ENCODE measurements at places on chromosomes 2 and 18.
A peak's percentile ranks its signal among the peaks of the same experiment; 100 is the strongest.

- DNase-seq: no peak
Observed at GRCh38 chr18:35415511-35416073, 38.5 kb upstream of the ZNF396 start.

DNA sequence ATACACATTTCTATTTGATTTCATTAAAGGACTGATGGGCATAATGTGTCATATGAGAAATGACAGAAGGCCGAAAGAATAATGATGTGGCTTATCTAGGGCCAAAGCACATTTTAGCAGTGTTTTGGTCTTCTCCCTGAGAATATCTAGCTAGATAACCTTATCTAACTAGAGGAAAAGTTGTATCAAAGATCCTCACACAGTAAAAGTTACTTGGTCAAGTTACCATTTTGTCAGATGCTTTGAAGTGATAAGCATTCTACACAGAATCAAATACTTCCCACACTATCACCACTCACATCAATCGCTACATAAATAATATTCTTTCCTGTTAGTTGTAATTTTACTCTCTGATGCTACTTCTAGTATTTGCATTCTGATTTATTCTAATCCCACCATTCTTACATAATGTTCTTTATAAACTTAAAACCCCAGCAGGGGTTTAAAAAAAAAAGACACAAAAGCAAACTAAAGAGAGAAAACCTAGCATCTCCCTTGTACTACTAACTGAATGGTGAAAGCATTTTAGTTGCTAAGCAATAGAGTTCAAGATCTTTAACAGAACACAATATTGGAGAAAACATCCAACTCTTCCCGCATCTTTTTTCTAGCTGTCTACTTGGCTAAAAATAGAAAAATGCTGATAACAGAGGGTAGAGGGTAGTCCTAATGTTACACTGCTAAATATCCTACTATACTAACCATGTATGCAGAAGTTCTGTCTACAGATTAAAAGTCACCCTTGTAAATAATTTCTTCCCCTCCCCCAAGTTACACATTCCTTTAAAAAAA, 8.0 kb downstream of the XPO1 start:
- no peak for DNase-seq

DNA sequence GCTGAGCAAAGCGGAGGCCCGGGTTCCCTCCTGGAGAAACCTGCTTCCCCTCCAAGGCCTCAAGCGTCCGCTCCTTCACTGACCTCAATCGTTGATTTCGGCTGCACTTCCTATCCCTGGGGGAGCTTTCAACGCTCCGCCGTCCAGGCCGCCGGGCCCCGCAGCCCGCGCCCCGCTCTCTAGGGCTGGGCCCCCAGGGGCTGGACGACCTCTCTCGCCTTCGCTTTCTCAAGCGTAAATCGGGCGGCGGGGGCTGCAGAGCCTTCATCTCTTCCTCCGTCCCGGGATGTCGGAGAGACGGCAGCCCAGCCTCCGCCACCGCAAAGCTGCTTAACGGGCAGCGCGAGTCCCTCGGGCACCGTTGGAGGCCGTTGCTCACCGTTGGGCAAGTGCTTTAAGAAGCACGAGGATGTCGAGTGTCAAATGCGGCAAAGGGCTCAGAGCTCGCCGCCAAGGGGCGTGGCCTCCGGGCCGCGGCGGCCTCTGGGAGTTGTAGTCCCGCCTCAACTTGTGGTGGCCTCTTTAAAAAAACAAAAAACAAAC, 8.5 kb downstream of the HES6 start:
- peak; percentile 49 for DNase-seq

GRCh38 chr2:238426568-238427434, at the start of gene ASB1:
TSS of gene ASB1 (plus strand) at chr2:238426927. CDS start at chr2:238427071, 144 bp downstream.
- peak; percentile 41 for DNase-seq

- DNase-seq: peak; percentile 86
Observed at GRCh38 chr2:129812071-129812470, 167.4 kb upstream of the RAB6C start.

GRCh38 chr18:61199171-61199848, 133.9 kb upstream of the CDH20 start:
- DNase-seq: no peak

GRCh38 chr18:7601936-7602335, 34.8 kb downstream of the PTPRM start:
- no peak for DNase-seq

DNA sequence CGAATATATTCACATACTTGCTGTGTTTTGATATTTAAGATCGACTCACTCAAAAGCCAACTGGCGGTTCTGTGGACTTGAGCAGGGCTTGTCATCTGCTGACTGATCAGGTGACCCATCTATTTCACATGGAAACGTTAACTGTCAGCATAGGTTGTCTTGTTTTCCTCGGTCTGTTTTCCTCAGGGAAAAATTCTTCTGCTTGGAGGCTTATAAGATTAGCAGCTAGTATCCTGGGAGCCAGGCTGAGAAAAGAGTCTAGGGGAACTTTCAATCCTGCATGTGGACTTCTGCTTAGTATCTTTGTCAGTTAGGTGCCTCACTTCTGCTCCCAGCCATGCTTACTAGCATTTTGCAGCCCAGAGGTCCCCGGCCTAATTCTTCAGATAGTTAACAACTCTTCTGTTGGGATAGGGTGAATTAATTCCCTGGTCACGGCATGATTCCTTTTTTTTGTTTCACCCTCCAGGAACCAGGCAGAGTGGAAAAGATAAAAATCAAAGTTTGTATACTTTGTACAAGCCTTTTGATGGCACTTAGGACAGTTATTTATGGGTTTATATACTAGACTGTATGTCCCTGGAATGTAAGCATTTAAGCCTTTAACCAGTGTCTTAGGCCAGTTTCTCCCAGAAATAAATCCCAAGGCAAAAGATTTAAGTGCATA, 226.0 kb downstream of the GULP1 start:
- DNase-seq: no peak

DNA sequence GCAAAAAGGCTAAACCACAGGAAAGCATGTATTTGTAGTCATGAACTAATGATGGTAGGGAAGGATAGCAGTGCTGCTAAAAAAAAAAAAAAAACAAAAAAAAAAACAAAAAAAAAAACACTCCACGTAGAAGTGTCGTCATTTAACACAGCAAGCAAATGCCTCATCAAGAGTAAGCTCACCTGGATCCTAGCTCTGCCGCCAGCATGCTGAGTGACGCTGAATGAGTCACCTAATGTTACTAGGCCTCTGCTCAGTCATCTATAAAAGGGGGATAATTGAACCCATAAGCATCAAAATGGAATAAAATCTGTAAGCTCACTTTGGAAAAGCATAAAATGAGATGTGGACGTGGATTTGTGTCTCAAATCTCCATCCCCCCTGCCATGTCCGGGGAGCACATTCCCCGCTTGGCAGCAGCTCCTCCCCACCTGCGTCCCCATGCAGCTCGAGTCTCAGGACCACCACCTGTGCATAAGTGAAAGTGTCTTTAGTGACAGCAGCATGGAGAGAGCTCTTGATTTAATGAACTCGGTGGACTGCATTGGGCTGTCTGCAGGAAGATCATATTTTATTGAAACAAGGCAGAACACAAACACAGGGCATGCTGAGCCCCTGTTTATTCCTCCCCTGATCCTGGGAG, 427.5 kb downstream of the LRATD1 start:
- DNase-seq: no peak

DNA sequence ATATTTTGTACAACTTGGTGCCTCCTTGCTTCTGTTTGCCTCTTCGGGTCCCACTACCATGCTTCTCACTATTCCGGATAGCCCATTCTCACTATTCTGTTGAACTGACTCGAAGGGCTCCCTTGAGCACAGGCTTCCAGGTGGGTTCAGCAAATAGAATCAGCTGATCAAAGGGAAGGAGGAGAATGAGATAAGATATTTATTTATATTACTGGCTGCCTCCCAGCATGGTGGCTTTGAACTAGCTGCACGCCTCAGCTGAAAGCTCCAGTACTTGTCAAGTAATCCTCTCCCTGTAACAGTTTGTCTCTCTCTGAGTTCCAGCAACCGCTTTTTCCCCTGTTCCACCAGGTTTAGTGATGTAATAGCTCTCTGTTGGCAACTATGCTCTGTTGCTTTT, 187.8 kb upstream of the HNRNPA3 start:
- no peak for DNase-seq

- DNase-seq: no peak
Observed at GRCh38 chr2:119475857-119476244, 44.2 kb downstream of the TMEM37 start.

GRCh38 chr2:25164561-25164960, 3.8 kb downstream of the POMC start:
- no peak for DNase-seq

- no peak for DNase-seq
Observed at GRCh38 chr2:240919786-240920782, 13.9 kb downstream of the CROCC2 start.

- DNase-seq: no peak
Observed at GRCh38 chr2:235534678-235535422, 41.0 kb downstream of the AGAP1 start.

- DNase-seq: no peak
Observed at GRCh38 chr2:216350214-216350791, 22.0 kb downstream of the MARCHF4 start.

DNA sequence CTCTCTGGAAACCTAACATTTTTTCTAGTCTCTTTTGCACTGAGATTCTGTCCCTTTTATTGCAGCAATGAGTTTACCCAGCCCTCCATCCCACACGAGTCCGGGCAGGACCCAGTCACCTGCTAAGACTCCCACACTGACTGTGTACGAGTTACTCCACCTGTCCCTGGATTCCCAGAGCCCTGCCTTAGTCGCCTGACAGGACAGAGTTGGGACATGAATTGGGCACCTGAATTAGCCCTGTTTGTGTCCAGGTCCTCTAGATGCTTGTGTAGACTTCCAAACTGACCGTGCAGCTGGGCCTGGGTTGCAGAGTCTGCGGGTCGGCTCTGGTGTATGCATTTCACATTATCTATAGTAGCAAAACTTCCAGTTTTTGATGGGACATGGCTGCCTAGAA, 238.7 kb downstream of the VAPA start:
- DNase-seq: no peak

- DNase-seq: no peak
Observed at GRCh38 chr2:191758518-191759507, 80.9 kb downstream of the NABP1 start.

GRCh38 chr2:134917888-134918525, 615 bp upstream of the CCNT2 start:
- DNase-seq: no peak

- DNase-seq: no peak
Observed at GRCh38 chr18:49028801-49029506, 78.2 kb upstream of the SMAD7 start.

DNA sequence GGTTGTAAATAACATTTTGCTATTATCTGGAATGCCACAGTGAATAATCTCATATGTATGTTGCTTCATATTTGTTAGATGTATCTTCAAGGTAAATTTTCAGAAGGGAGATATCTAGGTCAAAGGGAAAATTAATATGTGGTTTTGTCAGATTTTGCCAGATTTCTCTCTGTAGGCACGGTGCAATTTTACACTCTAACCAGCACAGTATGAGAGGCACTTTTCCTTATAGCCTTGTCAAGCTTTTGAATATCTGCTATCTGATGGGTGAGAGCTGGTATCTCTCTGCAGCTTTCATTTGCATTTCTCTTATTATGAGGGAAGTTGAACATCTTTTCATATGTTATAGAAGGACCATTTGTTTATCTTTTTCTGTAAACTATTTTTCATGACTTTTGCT, 175.7 kb upstream of the PGAP1 start:
- DNase-seq: no peak

- no peak for DNase-seq
Observed at GRCh38 chr2:59297816-59298215, 1056.7 kb upstream of the FANCL start.

DNA sequence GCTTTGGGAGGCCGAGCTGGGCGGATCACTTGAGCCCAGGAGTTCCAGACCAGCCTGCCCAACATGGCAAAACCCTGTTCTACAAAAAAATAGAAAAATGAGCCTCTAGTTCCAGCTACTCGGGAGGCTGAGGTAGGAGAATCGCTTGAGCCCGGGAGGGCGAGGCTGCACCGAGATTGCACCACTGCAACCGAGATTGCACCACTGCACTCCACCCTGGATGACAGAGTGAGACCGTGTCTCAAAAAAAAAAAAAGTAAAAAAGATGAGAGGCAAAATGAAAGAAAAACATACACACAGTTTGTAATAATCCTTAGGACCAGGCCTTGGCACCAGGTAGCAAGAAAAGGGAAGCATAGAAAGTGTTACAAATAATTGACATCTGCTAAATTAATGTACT, 22.0 kb downstream of the RBM43 start:
- DNase-seq: no peak

DNA sequence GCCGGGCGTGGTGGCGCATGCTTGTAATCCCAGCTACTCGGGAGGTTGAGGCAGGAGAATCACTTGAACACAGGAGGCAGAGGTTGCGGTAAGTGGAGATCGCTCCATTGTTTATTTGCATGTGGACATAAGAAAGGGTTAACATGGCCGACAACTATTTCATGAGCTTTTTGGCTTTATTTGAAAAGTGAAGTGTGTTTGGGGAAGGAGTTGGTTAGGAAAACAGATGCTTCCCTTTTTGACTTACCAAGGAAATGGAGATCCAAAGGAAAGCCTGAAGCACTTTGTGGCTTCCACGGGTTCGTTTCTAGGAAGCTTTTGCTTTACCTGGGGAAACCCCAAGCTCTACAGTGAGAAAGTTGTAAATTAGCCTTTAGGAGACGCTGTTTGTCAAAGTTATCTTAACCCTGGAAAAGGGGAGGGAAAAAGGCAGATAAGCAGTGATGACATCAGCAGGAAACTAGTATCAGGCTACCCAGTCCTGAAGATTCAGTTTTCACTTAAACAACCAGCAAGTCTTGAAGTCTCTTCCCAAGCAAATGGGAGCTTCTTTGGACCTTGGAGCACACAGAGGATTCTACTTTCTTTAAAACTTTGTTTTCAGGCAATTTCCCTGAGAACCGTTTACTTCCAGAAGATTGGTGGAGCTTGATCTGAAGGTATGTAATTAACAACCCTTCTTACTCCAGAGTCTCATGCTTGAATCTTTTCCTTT, at the start of gene CASP10:
Gene CASP10, plus strand, starts transcription at position 492 of the 715 bp plus-strand sequence. CDS start 2,637 bp downstream, outside the sequence.
- DNase-seq: peak; percentile 88

DNA sequence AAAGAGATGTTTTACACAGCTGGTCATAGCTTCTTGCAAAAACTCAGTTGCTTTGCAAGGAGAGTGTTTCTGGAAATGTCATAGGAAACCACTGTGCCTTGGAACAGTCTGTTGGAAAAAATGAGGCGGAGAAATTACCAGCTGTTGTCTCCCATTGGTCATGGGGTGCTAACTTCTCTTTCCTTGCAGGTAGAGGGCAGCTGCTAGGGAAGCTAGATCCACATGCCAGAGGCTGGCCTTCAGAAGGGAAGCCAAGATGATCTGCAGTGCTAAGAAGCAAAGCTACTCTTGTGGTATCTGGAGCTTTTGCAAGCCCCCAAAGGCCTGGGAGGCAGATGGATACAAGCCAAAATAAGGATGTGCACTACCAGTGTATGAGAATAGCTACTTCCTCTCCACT, 34.8 kb upstream of the LAMA1 start:
- DNase-seq: no peak

- DNase-seq: peak; percentile 12
Observed at GRCh38 chr2:25165992-25166875, 2.1 kb downstream of the POMC start.

GRCh38 chr18:74977041-74977440, 231.9 kb downstream of the PTGR3 start:
- no peak for DNase-seq

- no peak for DNase-seq
Observed at GRCh38 chr2:45909677-45910191, 258.3 kb downstream of the PRKCE start.
